ENCODE measurements at places on chromosomes 7 and 10. TPM values are rescaled to one million over a fixed set of nuclear protein-coding genes. Genes with fewer than 3 reads are reported as not detected.

DNA sequence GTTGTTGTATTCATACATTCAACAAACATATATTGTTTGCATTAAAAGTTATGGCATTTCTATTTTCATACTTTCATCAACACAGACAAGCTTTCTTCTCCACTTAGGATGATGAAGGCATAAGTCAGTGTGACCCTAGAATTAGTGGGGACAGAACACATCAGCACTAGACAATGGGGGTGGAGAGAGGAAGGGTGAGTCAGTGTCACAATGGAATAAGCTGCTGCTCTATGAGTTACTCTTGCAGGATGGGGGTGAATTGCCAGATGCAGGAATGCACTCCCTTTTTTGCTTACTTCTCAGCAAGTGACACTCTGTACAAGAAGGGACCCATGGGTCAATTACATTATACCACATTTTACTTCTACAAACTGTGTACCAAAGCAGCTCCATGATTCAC is 74.0 kb downstream of the DGKI start:
- DNase-seq, result no peak

DNA sequence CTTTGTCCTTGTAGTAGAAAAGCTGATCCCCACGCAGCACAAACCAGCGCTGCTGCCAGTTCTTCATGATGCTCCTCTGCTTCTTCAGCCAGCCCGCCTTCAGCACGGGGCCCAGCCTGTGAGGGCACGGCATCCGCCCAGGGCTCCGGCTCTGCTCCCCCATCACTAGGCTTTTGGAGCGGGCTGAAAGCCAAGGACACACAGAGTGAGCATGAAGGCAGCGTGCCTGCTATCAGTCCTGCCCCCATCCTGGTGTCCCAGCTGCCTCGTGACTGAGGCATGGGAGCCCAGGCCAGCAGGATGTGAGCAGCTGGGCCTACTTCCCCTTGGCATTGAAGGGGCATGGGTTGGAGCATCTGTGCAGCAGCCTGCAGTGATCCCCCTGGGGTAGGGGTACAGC is 21.9 kb downstream of the ARHGAP22 start:
- DNase-seq, result no peak

- DNase-seq, result no peak
Measured at GRCh38 chr10:124698545-124699469, 45.4 kb downstream of the FAM53B start.

GRCh38 chr7:17781491-17782215 is 158.6 kb downstream of the SNX13 start:
- no peak for DNase-seq

POLL gene
- total RNA-seq, result 35.9 TPM

PDGFA gene
- 31.5 TPM for total RNA-seq
